Upper lobe of right lung (tissue), 1 donor: ENCODE measurements at places on chromosomes 13 and 19. TPM values are rescaled to one million over a fixed set of nuclear protein-coding genes. Genes with fewer than 3 reads are reported as not detected.

DNA sequence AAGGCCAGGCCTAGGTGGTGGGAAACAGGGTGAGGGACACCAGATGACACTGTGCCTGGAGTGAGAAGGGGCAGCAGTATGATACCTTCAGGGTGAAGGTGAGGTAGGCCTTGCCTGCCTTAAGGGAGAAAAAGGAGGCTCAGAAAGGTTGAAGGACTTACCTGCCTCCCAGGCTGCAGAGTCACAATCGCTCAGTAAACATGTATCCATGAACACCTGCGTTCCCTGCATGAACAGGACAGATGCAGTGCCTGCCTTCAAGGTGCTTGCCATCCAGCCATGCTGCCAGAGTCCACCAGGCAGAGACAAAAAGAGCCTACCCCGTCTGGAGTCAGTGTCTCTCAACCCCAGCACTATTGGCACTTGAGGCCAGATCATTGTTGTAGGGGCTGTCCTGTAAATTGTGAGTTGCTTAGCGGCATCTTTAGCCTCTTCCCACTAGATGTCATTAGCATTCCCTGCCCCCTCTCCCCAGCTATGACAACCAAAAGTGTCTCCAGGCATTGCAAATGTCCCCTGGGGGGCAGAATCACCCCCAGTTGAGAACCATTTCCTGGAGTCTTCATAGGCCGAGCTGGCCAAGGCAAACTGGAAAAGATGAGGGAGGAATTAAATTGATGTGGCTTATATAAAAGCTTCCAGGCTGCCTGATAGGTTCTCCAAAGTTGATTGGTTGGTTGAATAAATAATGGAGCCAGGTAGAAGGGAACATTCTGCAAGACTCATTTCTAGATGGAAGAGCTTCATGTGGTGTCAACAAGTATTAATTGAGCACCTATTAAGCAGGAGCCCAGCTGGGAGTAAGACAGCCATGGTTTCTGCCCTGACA, 1.7 kb downstream of the MAP3K10 start:
- H3K36me3 ChIP-seq, result no peaks in the 10 kb centered on the region
- H3K4me1 ChIP-seq, result peaks cover 12% of the 10 kb centered on the region
- no peaks in the 10 kb centered on the region for H3K27me3 ChIP-seq

Gene MRPL54
- 59.7 TPM for total RNA-seq

Gene TBXA2R
- 4.7 TPM for total RNA-seq

Gene C19orf73
- 1.5 TPM for total RNA-seq
